ENCODE measurements at places on chromosomes 16 and 17.
A peak's percentile ranks its signal among the peaks of the same experiment; 100 is the strongest.

- no peak for DNase-seq
Measured at GRCh38 chr17:3865176-3865575, 19.1 kb upstream of the NCBP3 start.

- no peak for DNase-seq
Measured at GRCh38 chr17:50758524-50758923, 8.8 kb downstream of the ANKRD40CL start.

DNA sequence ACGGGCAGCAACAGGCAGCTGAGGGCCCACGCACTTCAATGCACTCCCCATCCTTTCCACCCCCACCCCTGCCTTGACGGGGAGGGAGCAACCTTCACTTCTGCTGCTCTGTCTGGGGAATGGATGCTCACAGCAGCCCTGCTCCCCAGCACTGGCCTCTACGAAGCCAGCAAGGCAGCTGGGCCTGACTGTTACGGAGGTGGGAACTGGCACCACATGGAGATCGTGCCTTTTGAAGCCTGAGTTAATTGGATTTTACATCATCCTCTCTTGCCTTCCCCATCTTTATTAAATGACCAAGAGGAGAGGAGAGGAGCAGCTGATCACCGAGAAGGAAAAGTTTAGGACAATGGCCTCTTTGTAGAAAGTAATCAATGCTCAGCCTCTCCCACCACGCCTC lies 187.0 kb upstream of the RPL38 start:
- DNase-seq = no peak

DNA sequence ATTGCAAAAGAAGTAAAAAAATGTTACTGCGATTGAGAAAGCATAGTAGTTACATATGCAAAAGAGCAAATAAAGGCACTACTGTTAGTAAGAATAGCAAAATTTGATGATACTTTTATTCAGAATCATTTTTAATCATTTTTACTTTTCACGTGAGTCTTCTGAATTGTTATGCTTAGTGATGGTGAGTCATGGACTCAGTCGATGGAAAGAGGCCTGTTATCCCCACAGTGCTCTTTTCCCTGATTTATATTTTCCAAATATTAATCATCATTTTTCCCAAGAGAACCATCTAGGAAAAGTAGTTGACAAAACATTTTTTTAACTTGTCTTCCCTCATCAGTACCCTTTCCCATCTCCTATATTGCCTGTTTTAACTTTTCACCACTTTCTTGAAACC lies 181.1 kb downstream of the CHD9 start:
- no peak for DNase-seq

DNA sequence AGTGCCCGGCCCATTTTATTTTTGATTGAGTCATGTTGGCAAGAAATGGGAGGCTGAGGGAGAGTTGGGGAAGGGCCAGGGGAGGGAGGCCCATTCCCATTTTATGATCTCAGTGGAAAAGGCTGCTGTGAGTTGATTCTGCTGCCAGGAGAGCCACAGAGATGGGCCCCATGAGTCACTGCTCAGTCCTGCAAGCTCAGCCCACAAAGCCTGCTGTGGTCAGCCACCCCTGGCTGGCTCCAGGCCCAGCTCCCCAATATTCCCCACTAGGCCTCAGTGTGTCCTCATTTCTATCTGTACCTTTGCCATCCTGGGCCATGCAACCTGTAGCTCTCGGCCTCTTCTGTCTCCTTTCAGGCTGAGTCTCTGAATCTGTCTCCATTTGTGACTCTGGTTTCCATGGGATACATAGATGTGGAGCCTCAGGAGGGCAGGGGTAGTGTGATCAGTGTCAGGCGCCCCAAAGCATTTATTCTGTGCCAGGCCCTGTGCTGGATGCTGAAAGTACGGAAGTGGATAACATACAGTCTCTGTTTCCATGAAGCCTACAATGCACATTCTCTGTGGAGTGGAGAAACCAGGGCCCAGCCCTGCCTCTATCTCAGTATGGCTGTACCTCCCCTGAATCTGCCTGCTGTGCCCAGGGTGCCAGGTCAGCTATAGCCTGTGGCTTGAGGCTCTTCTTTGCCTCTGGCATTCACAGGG lies 1.9 kb upstream of the PLEKHG4 start:
- DNase-seq = no peak

DNA sequence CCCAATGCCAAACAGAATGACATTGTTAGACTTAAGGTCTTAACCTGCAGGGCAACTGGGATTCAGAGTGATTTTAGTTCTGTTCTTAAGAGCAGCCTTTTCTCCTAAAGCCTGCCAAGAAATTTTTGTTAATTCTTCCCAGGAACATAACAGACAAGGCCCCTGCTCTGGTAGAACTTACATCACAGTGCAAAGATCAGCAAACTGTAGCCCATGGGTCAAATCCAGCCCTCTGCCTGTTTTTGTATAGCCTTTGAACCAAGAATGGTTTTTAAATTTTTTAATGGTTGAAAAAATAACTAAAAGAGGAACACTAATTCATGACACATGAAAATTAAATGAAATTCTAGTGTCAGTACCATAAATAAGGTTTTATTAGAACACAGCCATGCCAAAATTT lies 3.8 kb downstream of the ACSM3 start:
- no peak for DNase-seq

DNA sequence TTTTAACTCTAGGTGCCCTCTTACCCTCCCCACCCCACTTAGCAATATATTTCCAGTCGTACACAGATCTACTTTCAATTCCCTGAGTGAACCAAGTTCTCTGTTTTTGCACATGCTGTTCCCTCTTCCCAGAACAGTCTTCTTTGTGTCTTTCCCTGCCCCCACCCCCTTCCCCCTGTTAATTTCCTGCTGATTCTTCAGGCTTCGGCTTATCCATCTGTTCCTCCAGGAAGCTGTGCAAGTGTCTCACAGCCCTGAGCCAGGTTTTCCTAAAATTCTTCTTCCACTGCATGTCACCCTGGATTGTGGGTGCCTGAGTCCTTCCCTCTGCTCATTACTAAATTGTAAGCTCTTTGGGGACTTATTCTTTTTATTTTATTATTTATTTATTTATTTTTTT lies 12.4 kb upstream of the SPOP start:
- DNase-seq = no peak

GRCh38 chr17:8189711-8190477 lies at the start of gene BORCS6:
BORCS6 (minus strand) TSS chr17:8190180; CDS start chr17:8190140, 40 bp downstream.
- DNase-seq = peak; percentile 94

DNA sequence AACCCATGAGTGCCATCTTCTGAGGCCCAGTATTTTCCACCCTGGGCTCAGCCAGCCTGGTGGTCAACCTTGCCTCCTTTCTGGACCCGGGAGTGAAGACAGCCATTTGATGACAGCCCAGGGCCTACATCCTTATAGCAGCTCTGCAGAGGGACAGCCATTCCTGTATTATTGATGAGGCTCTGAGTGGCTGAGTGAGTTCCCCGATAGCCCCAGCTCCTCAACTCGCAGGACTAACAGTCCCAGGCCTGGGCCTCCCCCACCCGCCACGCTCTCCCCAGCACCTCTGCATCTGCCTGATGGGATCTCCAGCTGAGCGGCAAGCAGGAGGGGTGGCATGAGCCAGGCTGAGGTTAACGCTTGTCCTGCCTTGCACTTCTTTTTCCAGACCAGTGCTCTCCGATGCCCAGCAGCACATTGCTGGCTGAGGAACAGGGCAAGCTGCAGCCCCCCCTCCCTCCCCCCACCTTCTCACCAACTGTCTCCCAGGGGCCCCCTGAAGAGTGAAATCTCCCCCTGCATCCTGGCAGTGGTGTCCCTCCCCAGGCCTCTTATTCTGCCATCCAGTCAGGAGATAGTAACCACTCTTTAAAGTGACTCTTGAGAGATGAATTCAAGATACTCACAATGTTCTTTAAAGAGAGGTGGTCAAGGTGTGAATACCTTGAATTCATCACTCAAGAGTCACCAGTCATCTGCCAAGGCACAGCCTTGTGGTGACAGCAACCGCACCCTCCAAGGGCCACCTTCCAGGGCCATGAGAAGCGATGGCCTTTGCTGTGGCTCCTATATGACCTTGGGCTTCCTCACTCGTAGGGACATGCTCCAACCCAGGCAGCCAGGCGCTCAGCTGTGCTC lies 23.5 kb downstream of the CACNG5 start:
- no peak for DNase-seq

DNA sequence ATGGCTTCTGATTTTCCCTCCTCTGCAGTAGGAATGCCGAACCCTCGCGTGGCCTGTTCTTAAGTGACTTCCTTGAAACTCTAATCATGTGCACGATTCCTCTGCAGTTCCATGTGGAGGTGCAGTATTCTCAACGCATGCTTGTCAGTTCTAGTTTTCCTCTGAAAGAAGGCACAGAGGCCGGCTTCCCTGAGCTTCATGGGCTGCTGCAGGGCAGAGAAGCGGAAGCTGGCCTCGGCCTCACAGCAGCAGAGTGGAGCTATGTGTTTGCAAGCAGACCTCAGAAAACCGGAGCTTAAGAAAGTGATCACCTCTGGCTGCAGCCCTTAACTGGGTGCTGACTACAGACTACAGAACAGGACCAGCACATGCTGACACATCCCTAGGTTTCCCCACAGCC lies 500.7 kb downstream of the GRIN2A start:
- DNase-seq = no peak

DNA sequence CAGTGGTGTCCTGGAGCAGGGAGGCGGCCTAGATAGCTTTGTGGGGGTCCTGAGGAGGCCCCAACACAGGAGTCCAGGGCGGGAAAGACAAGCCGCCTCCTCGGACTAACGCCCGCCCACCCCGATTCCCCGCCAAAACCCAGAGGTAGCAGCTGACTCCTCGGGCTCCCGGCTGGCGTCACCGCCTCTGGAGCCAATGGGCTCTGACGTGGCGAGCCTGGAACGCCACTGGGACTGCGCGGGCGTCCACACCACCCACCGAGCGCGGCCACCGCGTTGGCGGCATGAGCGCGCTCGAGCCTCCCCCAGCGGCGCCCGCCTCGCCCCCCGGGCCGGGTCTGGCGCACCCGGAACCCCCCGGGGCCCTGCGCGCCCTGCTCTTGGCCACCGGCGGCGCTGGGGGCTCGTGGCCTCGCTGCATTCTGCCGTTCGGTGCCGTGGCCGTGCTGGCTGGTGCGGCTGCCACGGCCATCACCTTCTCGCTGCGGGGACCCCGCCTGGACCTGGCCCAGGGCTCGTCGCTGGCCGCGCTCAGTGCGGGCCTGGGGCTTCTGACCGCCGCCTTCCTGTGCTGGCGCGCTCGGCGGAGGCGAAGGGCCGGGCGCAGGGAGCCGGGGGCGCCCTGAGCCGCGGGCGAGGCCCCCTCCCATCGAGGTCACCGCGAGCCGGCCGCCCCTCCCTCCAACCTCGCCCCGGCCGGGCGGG lies 3.4 kb upstream of the NTN3 start:
- DNase-seq = no peak

DNA sequence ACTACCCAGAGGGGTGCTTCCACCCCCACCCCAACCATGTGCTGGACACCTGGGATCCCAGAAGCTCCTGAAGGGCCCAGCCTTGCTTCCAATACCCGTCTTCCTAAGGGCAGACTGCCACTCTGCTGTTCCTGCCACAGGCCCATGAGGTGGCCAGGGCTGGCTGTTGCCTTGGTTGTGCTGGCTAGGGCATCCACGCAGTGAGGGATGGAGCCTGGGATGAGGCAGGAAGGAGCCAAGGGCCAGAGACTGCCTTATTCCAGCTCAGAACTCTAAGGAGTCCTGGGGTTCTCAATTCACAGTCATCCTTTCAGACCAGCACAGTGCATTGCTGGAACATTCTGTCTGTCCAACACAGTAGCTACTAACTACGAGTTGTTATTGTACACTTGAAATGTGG lies 37.8 kb downstream of the BCO1 start:
- DNase-seq = no peak

GRCh38 chr16:22673421-22673831 lies 140.5 kb upstream of the HS3ST2 start:
- no peak for DNase-seq

GRCh38 chr16:89050868-89051311 lies 42.8 kb upstream of the ACSF3 start:
- no peak for DNase-seq

GRCh38 chr17:21033350-21033749 lies 9.5 kb downstream of the USP22 start:
- DNase-seq = no peak

DNA sequence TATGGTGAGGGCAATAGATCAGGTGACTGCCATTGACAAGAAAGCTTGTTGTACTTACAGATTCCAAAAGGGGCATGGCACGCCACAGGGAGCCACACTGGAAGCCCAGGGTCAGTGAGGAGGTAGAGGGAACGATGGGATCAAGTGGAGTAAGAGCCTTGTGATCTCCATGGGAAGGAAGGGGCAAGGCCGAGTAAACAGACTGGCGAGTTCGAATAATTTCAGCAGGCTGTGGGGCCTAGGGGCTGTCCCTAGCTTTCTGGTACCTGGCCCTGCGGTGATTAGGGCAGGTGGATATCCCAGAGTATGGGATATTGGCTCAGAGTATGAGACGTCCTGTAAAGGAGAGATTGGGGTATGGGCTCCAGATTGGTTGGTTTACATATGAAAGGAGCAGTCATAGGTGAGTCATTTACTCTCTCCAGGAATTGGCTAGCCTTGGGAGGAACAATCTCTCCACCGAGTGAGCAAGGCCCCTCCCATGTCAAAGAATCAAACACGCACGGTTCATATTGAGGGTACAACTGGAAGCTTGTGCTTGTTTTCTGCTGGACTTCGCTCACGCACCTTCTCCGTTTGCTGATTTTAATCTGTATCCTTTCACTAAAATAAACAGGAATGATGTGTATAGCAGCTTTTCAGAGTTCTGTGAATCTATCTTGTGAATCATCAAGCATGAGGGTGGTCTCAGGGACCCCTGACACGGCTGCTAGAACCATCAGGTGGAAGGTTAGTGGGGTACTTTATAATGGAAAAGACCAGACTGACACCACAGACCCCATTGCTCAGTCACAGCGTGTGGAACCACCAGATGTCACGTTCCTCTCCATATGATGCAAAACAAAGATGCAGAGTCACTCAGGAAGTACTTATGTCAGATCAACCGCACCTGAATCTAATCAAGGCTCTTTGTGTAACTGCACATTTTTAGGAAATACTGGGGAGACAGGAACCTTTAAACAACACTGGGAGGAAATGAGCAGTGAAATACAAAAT lies 27.9 kb downstream of the GABARAPL2 start:
- DNase-seq = no peak

DNA sequence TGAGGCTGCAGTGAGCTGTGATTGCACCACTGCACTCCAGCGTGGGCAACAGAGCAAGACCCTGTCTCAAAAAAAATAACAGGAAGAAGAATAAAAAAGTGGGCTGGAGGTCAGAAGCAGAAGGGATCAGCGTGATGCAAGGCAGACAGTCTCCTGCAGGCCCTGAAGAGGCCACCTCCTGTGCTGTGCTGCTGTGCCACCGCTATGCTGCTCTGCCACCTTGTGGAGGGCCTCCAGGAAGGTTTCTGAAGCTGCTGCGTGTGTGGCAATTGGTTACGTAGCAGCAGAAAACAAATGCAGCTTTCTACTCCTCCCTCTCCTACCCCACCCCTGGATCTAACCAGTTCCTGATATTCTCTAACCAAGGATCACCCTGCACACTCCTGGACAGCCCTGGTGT lies 815.5 kb downstream of the KCNJ18 start:
- no peak for DNase-seq
